ENCODE measurements at places on chromosomes 2 and 18.

GRCh38 chr2:143489145-143489544, 359.9 kb downstream of the ARHGAP15 start:
- DNase-seq = no peak

- DNase-seq = no peak
Measured at GRCh38 chr2:128710242-128710641, 391.6 kb upstream of the HS6ST1 start.

DNA sequence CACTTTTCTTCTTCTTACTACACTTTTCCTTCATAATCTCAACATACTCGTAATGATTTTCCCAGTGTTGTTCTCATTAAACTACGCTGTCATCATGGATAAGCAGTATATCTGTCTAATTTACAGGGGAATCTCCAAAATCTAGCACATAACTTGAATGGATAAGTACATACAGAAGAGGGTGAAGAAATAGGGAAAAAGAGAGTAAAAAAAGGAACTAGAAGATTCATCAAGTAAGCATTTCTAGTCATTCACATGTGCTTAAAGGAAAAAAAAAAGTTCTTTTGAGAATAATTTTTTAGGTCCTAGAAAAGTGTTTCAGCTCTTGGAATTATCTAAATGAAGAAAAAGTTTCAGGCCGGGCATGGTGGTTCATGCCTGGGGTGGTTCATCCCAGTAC, 51.6 kb downstream of the SRBD1 start:
- DNase-seq = no peak

DNA sequence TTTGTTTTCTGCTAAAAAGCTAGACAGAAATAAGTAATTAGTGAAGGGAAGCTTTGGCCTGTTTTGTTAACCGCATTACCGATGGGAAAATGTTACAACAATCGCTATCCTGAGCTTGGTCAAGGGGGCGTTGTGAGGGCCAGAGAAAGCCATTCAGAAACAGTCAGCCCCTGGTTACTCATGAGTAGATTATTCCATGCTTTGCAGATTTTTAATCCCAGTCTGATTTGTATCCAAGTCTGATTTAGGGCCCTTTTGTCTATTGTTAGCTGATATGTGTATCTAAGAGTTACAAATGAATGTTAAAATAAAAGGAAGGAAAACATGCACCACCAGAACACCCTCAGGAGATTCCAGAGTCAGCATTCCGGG, 99.1 kb downstream of the PRPF40A start:
- DNase-seq = no peak

- no peak for DNase-seq
Measured at GRCh38 chr2:44623622-44624351, 262.0 kb downstream of the CAMKMT start.

- DNase-seq = no peak
Measured at GRCh38 chr2:216369821-216370220, 2.5 kb downstream of the MARCHF4 start.

GRCh38 chr18:74291472-74291770, 342 bp downstream of the CYB5A start:
- no peak for DNase-seq

- DNase-seq = no peak
Measured at GRCh38 chr18:43277164-43277600, at the start of gene SYT4. Gene SYT4, minus strand, starts transcription at chr18:43277490. Its CDS starts 209 bp downstream, at chr18:43277281.

All from stimulated activated CD8-positive, alpha-beta memory T cell treated with anti-CD3 and anti-CD28 coated beads, Interleukin-4, amount 100 ng/mL, for 24 hours (primary cell).